ENCODE measurements at places on chromosomes 12 and 14.

DNA sequence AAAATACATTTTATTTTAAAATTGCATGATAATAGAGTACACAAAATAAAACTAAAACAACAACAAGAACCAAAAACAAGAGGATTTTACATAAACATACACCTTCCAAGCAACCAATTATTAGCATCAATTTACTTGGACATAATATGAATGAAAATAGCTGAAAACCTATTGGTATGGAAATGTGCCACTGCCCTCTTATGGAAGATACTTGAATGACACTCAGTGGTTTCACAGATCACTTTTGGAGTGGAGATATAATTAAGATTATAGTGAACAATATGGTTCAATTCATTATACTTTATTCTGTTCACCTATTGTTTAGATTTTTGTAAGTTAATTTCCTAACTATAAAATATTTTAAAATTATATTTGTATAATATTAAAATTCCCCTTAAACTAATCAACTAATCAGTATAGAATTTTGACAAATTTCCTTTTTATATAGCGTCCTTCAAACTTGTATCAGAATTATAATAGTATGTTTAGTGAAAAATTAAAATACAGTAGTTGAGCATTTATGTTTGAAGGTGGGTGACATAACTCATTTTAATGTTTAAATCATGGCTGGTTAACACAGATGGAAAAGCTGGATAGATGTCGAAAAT lies 70.1 kb downstream of the SLC6A15 start:
- DNase-seq: peak; percentile 81

- DNase-seq: peak; percentile 82
Measured at GRCh38 chr12:103903993-103904392, 26.2 kb upstream of the HSP90B1 start.

GRCh38 chr14:100469632-100470522 lies 117.3 kb downstream of the BEGAIN start:
- DNase-seq: no peak

- DNase-seq: peak; percentile 34
Measured at GRCh38 chr12:65740873-65741600, 83.2 kb upstream of the HMGA2 start.

- DNase-seq: no peak
Measured at GRCh38 chr12:124947013-124947412, 32.6 kb upstream of the UBC start.

DNA sequence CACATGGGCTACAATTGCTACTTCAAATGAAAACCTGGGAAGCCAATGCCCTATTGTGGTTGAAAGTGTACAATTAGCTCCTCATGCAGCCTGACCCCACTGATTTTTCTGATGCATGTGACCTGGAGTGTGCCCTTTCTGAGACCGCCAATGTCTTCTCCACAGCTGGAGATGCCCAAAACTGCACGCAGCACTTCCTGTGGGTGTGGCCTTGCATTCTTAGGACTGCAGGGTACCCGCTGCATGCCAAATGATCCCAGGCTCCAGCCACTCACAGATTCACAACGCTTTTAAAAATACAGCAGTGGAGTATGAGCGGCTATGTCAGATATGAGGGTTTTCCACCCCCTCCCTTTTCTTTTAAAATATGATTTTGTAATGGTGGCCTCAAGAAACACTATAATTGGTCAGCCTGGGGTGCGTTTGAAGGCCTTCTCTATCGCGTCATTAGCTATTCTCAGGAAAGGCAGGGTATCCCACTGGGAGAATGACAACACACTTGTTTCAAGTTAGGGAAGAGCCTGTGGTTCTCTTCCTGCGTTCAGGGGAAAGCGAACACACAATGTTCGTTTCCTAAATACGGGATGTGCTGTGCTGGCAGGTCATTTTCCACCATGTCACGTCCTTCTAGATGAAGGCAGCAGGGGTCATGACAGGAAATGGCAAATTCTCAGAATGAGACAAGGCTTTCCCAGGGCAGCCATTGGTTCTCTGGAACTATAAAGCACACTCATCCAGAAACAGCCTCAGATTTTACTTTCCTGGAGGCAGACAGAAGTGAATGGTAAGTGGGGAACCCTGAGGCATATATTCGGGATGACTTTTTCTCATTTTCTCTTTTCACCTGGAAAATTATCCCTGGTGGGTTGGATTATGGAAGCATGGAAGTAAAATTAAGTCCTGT lies at the start of gene APOLD1:
APOLD1 (plus strand) TSS at position 749 of the 904 bp plus-strand sequence; CDS start at position 782, 33 bp downstream.
- no peak for DNase-seq

- DNase-seq: peak; percentile 23
Measured at GRCh38 chr14:88616697-88617096, 53.9 kb downstream of the ZC3H14 start.

DNA sequence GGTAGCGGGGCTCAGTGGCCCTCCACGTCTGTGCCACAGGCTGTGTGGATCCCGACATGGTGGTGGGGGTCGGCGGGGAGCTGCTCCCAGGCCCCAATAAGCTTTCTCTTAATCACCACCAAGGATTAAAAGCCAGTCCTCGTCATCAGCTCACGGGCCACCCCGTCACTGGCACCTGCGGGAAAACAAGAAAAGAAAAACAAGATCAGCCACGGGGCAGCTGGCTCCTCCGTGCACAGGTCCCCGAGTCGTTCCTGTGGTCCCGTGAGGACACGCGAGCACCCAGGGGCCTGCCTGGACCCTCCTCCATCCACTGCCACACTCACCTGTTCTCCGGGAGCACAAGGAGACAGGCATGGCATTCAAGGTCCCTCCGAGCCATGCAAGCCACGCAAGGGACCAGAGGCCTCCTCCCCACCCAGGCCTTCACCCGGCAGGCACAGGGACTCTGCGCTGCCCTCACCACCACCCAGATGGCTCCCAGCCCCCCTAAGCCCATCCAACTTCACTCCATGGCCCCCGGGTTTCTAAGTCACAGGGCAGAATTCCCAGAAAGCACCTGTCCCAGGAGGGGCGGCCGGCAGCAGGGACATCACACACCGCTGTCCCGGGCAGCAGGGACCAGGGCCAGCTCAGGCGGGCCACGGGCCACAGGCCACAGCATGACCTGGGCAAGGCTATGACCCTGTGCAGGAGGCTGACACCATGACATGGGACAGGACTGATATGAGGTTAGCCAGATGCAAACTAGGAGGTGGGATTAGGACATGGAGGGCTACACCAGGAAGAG lies 72.0 kb downstream of the NCOR2 start:
- no peak for DNase-seq

DNA sequence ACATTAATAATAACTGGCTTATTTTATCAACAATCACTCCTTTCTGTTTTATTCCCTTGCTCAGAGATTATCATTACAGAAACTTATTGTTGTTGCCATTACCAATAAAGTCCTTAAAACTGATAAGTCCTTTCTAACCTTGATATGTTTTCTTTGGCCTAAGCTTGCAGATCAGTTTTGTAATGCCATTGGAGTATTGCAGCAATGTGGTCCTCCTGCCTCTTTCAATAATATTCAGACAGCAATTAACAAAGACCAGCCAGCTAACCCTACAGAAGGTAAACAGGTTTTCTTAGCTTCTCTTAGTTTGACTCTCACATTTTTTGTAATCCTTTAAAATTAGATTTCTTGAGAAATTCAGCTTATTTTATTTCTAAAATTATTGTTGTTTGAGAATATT lies 3.9 kb downstream of the MED21 start:
- no peak for DNase-seq

GRCh38 chr14:37709419-37710195 lies 114.2 kb downstream of the TTC6 start:
- DNase-seq: peak; percentile 7

DNA sequence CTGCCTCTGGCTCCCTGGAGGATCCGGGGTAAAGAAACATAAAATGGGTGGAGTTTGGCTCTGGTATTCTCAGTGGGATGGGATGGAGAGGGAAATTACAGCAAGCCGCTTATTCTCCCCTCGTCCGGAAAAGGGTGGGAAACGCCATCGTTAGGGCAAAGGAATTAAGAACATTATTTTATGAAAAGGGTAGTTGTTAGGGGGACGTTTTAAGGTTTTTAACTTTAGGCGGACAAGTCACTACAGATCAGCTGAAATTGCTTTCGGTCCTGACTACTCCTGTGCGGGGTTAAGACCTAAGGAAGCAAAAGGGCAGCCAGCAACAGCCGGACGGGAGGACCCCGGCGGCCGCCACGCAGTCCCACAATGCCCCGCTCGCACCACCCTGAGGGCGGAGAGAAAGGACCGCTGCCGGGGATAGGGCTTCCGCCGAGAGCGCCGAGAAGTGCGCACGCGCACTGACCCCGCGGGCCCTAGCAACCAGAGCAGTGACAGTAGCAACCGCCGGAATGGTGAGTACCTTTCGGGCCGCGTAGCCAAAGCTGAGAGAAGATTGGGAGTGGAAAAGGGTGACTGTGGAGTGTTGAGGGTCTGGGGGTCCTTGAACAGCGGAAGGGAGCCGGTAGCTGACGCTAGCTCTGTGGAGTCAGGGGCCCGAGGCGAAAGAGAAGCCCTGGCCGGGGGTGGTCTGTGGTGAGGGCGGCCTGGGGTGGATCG lies at the start of gene DNAL1:
DNAL1 (plus strand) TSS at position 456 of the 717 bp plus-strand sequence; CDS start at position 510, 54 bp downstream.
- DNase-seq: peak; percentile 96

DNA sequence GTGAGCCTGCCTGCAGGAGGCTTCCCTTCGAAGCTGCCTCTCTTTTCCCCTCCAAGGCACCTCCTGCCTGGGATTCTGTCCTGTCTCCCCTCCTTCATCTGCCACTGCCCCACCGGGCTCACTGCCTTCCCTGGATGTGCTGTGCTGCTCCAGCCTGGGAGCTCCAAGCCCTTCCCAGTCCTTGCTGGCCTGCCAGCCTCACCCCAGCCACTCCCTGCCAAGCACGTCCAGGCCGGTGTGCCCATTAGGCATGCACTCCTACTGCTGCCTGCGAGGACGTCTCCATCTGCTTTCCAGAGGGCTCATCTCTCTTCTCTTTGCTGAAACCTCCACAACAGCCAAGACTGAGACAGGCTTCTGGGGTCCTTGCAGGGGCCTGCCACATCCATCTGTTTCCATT lies 8.4 kb upstream of the SLC25A47 start:
- DNase-seq: no peak

DNA sequence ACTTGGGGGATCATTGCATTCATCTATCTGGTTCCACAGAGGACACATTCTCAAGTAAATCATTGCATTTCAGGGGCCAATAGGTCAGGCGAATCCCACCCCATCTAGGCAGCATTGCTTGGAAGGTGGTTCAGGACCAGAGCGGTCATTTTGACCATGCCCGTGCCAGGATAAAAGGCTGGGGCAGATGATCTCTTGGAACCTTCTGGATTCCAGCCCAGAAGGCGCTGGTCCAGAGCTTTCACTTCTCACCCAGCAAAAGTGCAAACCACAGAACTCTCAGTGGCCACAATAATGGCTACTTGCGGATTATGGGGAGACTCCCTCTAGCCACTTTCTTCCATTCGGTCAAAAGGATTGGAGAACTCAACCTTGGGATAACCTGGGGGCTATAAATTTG lies 595 bp upstream of the KRT85 start:
- no peak for DNase-seq

- DNase-seq: no peak
Measured at GRCh38 chr14:94850309-94851211, 80.6 kb upstream of the GSC start.

DNA sequence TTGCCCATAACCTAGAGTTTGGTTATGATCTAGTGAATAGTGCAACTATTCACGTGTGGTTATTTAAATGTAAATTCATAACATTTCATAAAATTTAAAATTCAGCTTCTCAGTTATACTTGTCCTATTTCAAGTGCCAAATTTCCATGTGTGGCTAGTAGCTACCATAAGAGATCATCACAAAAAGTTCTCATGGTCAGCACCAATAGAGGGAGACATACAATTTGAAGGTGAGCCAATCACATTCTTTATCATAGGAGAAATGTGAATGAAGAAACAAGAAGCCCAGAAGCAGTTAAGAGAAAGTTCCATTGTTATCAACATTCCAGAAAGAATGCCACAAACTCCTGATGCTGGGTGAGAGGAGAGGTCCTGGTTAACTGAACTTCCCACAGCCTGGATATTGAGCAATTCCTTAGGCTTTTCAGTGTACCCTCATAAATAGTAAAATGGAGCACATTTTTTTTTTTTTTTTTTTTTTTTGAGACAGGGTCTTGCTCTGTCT lies 892.9 kb upstream of the USP15 start:
- no peak for DNase-seq

DNA sequence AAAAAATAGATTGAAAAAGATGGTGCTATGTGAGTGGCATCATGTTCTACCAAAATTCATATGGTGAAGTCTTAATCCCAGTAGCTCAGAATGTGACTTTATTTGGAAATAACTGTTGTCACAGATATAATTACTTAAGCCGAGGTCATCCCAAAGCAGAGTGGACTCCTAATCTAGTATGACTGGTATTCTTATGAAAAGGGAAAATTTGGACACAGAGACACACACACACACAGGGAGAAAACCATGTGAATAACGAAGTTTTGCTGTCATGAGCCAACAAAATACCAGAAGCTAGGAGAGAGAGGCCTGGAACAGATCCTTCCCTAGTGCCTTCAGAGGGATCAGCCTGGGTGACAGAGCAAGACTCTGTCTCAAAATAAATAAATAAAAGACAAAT lies 62.6 kb downstream of the FAR2 start:
- DNase-seq: no peak

GRCh38 chr12:14999021-14999694 lies 26.3 kb downstream of the PDE6H start:
- no peak for DNase-seq
